ENCODE measurements at places on chromosomes 6 and 20.

GRCh38 chr20:15242773-15243172, 905.4 kb upstream of the FLRT3 start:
- DNase-seq, result no peak

GRCh38 chr6:162526960-162527359, 200.6 kb downstream of the PRKN start:
- DNase-seq, result no peak

DNA sequence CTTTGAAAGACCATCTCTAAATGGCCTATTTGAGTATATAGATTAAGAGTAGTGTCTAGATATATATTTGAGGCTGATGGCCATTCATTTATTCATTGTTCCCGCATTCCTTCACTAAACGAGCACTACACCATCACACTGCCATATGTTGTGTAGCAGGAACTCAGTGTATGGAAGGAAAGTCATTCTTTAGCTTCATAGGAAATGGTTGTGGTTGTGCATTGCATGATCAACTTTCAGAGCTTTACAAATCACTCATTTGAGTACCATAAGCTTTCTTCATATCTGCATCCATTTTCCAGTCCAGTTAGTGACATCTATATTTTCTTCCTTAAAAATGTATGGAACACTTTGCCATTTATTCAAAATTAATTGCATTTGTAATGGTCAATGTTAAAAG, 97.9 kb downstream of the ARID1B start:
- DNase-seq, result no peak

- no peak for DNase-seq
These were observed 146.8 kb upstream of the SNX9 start for GRCh38 chr6:157676241-157676640.

DNA sequence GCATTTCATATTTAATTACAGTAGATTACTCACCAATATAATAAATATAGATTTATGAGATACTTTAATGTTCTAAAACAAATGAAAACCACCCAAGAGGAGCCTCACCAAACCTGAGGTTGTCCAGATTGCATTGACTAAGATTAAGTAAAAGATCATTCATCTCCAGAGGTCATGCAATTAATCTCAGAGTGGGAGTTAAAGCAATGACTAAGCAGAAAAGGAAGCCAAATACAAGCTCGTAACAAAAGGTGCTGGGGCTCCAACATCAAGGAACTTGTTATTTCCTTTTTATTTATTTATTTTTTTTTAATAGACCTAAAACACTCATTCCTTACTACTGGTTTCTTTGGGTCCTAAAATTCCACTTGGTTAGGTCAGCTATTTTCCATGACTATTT, 57.7 kb downstream of the RSPO3 start:
- DNase-seq, result no peak

GRCh38 chr6:57221191-57221935, 744 bp downstream of the RAB23 start:
- peak; percentile 52 for DNase-seq

- no peak for DNase-seq
These were observed 21.9 kb upstream of the C6orf141 start for GRCh38 chr6:49528571-49528970.

DNA sequence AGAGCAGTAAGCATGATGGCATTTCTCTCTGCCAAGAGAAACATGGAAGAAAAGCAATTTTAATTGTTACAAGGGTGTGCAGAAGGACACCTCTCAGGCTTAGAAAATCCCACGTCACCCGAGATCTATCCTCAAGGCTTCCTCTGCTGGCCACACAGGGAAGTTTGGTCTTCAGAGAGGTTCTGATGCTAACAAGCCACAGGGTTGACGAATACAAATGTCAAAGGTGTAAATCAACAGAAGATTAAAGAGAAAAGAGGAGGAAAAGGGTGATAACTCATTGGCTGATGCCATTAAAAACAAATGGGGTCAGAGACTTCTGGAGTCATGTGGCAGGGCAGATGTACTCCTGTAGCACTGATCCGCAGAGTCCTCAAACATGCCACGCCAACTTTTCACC, 33.6 kb upstream of the SPDEF start:
- no peak for DNase-seq

DNA sequence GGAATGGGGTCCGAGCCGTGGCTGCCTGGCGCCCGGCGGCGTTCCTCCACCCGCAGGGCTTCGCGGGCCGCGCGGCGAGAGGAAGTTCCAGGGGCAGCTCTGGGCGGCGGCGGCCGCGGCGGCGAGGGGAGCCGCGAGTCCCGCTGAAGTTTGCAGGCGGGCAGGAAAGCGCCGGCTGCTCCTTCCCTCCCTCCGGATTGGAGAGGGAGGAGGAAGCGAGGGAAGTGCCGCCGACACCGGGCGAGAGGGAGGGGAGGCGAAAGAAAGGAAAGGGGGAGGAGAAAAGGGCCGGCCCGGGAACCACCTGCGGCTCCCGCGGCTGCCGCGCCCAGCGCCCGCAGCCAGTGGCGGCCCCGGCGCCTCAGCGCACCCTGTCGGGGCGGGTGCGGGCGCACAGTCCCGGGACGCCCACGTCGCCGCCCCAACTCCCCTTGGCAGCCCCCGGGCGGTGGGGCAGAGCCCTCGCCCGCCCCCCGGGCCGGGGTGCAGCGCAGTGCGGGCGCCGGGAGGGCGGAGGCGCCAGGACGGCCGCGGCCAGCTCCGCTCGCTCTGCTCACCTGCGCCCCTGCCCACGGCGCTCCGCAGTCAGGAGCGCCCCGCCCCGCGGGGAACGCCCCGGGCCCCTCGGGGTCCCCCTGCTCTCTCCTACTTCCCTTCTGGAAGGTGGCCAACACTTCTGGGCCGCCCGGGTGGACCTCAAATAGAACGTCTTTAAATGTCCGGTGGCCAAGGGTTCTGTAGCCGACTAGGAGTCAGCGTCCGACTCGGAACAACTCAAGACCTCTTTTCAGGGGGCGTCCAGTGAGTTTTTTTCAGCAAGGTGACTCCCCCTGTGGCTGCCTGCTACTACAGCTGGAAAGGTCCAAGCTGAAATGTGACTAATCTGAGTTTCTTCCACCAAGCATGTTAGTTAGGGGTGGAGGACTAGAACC, 80.3 kb upstream of the CCDC28A start:
- peak; percentile 77 for DNase-seq

DNA sequence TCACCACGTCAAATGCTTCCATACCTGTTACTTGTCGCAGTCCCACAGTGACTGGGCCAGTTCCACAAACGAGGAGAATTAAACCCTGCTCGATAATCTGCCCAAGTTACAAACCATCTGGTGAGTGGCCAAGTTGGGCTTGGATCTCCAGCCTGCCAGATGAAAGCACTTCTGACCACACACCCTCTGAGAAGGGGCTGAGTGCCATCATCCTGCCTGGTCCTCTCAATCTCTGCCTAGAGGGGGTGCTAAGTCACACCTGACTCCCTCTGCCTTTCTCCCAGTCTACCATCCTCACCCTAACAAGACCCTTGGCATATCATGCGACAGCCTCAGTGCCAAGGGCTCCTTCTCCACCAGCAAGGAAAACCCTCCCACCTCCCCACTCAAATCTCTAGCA, 15.8 kb downstream of the RRP36 start:
- DNase-seq, result no peak

All from ACHN (cell line).